Activated naive CD4-positive, alpha-beta T cell treated with anti-CD3 and anti-CD28 coated beads, Interleukin-2, amount 50 U/mL, for 72 hours (primary cell): ENCODE measurements at places on chromosomes 1 and 21. TPM values are rescaled to one million over a fixed set of nuclear protein-coding genes. Genes with fewer than 3 reads are reported as not detected.

- DNase-seq, result no peak
Observed at GRCh38 chr1:166703726-166704462, 135.4 kb upstream of the POGK start.

DNA sequence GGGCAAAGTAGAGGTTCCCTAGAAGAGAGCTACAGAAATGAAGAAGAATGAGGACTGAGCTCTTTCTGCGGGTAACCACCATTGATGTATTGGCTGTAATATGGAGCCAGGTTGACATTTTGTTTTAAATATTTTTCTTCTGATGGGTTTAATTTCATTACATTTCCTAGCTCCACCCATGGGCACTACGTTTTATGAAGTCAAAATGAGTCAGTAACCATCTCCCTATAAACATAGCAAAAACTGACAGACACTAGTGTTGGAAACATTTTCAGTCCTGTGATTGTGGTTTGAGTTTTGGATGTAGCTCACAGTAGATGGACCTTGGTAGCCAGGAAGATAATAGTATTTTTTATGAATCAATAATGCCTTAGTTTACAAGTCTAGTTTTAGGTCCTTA, 470.4 kb upstream of the B3GALT2 start:
- no peak for DNase-seq

DNA sequence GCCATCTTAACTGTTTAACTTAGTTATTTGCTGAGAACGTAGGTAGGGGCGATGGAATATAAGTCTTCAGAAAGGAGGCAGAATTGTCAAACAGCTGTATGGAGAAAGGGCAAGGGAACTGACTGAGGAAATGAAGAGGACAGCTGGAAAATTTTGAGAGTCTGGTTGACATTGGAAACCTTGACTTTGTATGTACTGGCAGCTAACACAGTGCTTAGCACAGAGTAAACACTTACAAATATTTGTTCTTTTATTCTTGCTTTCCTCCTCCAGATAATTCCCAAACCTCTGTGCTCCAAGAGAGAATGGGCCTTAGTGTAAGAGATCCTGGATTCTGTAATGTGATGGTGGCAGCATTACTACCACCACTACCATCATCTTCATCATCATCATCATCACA, 91.3 kb downstream of the ZSCAN20 start:
- no peak for DNase-seq

GRCh38 chr1:159005676-159006075, 4.0 kb upstream of the IFI16 start:
- no peak for DNase-seq

- peak; percentile 15 for DNase-seq
Observed at GRCh38 chr1:15678578-15678977, 5.5 kb upstream of the PLEKHM2 start.

DNA sequence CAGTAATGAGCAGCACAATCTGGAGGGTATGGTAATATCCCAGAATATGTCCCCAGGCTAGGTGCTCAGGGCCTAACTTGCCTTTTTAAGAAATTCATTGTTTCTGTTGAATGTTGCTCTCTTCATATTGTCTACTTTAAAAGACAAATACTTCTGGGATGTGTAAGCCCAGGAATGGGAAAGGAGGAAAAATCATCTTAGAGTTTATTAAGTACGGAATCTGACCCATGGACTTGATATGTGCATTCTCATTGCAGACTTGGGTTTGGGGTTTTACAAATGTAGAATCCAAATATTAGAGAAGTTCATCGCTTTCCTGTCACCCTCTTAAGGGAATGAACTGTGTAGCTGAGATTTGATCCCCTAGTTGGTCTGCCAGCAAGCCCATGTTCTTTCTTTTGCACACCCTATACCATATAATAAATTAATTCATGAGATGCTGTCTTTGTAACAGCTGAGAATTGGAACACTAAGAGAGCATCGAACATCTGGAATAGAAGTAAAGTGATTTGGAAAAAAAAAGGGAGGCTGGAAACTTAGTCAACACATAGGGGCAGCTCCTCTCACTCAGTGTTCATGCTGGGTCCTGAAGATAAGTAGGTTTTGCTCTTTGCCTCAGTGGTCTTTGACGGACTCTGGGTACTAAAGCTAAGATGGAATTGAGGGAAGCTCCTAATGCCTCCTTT, 235.8 kb upstream of the C1orf105 start:
- DNase-seq, result no peak

DNA sequence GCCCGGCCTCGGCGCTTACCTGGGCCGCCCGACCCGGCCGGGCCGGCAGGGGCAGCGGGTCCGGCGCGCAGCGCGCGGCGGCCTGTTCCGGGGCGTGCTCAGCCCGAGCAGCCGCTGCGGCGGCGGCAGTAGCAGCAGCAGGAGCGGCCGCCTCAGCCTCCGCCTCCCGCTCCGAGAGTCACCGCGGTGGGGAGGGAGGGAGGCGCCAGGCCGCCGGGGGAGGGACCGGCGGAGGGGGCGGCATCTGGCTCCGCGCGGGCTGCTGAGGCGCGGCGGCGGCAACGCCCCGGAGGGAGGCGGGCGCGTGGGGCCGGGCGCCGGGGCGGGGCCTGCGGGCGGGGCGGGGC, at the start of gene CTNNBIP1:
CTNNBIP1 (minus strand) TSS at position 194 of the 347 bp plus-strand sequence. CDS start 38,205 bp downstream, outside the sequence.
- DNase-seq, result no peak

DNA sequence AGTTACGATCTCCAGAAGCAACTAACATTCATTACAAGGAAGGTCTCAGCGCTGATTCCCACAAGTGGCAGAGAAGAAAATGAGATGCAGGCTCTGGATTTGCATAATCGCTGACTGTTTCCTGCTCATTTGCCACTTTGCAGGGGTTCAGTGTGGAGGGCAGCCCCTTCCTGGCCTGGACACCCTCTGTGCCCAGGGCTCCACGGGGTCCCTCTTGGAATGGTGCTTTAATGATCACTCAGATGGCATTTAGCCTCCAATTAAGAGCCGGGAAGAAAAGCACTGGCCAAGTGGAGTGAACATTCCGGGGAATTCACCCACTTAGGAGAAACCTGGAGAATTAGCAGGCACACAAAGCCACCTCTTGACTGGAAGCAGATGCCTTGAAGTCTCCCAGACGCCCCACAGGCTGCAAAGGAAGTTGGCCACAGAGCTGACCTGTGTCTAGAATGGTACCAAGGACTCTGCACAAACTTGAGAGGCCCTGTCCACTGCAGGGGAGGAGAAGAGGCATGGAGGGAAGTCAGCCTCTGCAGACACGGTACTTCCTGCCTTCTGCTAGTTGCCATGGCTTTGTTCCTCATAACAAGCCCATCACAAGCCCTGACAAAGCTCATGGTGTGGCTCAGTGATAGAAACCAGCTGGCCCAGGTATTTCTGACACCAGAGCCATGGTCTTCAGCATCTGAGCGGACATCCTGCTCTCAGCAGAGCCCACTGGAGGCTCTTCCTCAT, 157.2 kb downstream of the KAZN start:
- no peak for DNase-seq

DNA sequence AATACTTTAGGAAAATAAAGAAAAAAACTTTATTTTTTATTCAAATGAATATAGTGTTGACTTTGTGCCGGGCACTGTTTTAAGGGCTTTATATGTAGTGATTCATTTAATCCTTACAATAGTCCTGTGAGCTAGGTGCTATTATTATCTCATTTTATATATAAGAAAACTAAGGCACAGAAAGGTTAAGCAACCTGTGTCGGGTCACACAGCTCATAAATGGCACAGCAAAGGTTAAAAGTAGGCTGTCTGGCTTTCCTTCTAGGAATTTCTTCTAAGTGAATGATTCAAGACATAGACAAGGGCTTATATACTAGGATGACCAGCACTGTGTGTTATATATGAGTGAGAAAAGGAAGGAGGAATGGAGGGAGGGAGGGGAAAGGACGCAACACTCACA, 35.4 kb downstream of the SEC16B start:
- no peak for DNase-seq

DNA sequence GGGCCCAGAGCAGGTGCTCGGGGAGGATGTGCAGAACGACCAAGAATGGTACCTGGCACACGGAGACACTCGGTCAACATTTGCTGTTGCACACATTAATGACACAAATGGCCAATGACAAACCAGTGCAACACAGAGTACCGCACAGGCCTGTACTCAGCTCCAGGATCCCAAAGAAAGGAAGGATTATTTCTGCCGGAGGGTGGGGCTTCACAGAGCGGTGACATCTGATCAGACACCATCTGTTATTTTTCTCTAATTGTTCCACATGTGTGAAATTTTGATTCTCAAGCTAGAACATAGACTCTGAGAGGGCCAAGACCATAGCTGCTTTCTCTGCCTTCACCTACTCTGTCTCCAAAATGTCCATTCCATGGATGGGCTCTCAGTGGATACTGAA, 100.4 kb downstream of the MRPL37 start:
- no peak for DNase-seq

DNA sequence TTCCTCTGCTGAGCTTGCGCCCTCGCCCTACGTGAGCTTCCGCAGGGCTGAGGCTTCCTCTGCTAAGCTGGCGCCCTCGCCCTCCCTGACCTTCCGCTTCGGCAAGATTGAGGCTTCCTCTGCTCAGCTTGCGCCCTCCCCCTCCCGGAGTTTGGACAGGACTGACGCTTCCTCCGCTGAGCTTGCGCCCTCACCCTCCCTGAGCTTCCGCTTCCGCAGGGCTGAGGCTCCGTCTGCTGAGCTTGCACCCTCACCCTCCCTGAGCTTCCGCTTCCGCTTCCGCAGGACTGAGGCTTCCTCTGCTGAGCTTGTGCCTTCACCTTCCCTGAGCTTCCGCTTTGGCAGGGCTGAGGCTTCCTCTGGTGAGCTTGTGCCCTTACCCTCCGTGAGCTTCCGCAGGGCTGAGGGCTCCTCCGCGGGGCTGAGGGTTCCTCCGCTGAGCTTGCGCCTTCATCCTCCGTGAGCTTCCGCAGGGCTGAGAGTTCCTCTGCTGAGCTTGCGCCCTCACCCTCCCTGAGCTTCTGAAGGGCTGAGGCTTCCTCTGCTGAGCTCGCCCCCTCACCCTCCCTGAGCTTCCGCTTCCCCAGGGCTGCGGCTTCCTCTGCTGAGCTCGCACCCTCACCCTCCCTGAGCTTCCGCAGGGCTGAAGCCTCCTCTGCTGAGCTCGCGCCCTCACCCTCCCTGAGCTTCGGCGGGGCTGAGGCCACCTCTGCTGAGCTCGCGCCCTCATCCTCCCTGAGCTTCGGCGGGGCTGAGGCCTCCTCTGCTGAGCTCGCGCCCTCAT, 753.6 kb upstream of the TPTE start:
- no peak for DNase-seq

DNA sequence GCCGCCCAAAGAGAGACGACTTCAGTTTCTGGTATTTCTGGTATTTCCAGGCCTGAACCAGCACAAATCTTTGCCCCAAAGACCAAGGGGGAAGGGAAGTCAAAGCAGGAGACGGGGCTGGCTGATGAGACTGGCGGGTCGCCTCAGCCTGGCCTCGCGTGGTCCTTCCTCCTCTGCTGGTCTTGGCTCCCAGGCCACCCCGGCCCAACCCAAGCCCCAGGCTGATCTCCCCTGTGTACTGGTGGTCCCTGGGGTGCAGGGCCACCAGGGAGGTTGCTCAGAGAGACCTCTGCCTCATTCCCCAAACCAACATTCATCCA, 19.9 kb downstream of the WNT4 start:
- DNase-seq, result no peak

DNA sequence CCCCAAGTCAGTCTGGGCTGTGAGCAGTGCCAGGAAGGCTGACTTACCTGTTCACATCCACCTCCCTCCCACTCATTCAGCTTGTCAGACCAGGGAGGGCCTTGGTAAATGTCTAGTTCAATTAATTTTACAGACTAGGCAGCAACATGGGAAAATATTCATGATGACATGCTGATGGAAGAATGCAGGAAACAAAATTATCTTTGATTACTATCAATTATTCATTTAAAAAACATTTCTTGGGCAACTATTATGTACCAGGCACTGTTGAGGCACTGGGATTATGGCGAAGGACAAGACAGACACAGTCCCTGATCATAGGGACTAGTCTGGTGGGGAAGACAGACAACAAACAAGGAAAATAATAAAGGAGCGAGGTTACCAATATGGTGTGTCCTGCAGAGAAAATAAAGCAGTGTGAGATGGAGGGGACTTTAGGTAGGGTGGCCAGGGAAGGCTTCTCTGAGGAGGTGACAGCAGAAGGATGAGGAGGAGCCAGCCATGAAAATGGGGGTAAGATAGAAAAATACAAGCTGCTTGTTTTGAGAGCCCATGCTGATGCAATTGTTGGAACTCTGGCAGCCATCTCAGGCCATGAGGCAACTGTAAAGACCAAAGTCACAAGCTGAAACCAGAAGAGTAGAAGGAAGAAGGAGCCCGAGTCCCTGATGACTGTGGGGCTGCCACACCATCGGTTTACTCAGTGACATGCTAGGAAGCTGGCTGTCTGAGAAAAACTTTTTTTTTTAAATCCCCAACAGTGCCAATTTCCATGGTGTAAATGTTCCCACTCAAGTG, 14.0 kb downstream of the TRIM62 start:
- no peak for DNase-seq

Gene DMBX1
- total RNA-seq, result 0.54 TPM

Gene DEDD
- total RNA-seq, result 40.1 TPM

Gene SUSD4
- 1.1 TPM for total RNA-seq

Gene C1orf226
- 0.14 TPM for total RNA-seq
